ENCODE measurements at places on chromosomes 7 and 10. TPM values are rescaled to one million over a fixed set of nuclear protein-coding genes. Genes with fewer than 3 reads are reported as not detected.
A peak's percentile ranks its signal among the peaks of the same experiment; 100 is the strongest.

GRCh38 chr7:132376361-132377013 lies 199.8 kb downstream of the PLXNA4 start:
- no peak for DNase-seq

CFAP43 gene
- total RNA-seq: 0.14 TPM

ZNF775 gene
- total RNA-seq: 8.6 TPM

DNA sequence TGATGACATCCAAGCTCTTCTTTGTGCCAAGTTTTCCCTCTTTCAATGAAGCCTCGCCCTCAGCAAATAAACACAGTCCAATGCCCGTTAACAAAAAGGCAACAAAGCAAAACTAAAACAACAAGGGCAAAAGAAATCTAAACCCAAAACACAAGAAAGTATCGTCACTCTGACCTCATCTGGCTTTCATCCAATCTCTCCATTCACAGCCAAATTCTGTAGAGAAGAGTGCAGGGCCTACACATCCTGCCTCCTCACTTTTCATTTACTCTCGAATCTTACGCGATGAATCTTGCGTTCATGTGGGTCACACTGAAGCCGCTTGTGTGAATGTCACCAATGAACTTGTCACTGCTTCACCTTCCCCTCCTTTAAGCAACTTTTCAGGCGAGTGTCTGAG lies 15.9 kb upstream of the AKR1E2 start:
- no peak for DNase-seq

- DNase-seq: peak; percentile 58
These were observed 161.3 kb downstream of the KLF6 start for GRCh38 chr10:3623746-3624145.

CDH23 gene
- under 0.01 TPM for total RNA-seq

Data from epithelial cell of proximal tubule (primary cell).